ENCODE measurements at places on chromosomes 13 and 19.

DNA sequence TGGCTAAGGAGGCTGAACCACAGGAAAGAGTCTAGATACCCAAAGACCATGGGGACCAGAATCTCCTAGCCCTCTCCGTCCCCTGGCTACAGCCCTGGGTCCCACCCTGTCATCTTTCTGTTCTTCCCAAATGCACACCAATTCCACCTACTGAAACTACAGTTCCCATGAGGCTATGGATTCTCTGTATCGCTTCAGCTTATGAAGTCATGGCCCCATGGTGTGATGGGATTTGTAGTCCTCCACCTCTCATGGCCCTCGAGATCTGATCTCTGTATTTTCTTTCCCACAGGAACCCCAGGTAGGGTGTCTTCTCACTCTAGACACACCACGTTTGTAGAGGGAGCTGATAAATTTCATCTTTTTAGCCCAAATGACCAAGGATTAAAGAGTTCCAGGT, 11.8 kb downstream of the PTPRH start:
- DNase-seq, result no peak

- no peak for DNase-seq
Observed at GRCh38 chr13:35617420-35617819, 140.9 kb upstream of the MAB21L1 start.

GRCh38 chr13:56352901-56353300, 787.8 kb upstream of the PRR20A start:
- DNase-seq, result no peak

GRCh38 chr13:32376642-32377415, 51.1 kb downstream of the N4BP2L1 start:
- DNase-seq, result no peak

GRCh38 chr13:29593605-29594297, 1.7 kb downstream of the SLC7A1 start:
- DNase-seq, result no peak

DNA sequence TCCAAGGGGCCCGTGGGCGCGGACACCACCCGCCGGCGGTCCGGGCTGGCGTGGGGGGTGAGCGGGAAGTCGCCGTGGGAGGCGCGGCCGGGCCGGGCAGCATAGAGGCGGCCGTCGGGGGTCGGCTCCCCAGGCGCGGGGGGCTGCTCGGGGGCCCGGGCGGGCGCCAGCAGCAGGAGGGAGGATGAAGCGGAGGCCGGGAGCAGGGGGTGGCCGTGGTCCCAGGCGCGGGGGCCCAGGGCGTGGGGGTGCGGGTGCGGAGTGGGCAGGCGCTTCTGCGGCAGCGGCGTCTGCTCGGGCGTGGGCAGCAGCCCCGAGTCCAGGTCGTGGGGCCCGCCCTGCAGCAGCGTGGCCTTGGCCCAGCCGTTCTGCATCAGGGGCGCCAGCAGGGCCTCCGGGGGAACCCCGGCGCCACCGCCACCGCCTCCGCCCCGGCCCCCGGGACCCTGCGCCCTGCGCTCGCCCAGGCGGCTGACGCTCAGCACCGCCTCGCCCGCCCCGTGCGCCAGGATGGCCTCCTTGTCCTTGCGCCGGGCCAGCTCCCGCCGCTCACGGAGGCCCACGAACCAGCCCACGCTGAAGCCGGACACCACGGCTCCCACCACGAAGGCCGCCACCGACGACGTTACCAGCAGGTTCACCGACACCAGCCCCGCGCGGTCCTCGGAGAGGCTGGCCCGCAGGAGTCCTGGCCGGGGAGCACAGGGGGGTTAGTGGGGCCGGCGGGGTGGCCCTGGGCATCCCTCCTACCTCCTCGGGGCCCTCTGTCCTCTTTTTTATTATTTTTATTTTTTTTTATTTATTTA, 4.2 kb upstream of the LRG1 start:
- no peak for DNase-seq

- DNase-seq, result no peak
Observed at GRCh38 chr13:89401264-89401675, 1730.1 kb downstream of the SLITRK5 start.

GRCh38 chr19:33639035-33639681, 17.4 kb downstream of the CHST8 start:
- no peak for DNase-seq

GRCh38 chr13:26946684-26947343, 186.2 kb upstream of the GPR12 start:
- peak; percentile 49 for DNase-seq

GRCh38 chr13:59398127-59398526, 765.6 kb downstream of the DIAPH3 start:
- no peak for DNase-seq

GRCh38 chr19:46840498-46840942, 10.1 kb downstream of the AP2S1 start:
- DNase-seq, result peak; percentile 76

DNA sequence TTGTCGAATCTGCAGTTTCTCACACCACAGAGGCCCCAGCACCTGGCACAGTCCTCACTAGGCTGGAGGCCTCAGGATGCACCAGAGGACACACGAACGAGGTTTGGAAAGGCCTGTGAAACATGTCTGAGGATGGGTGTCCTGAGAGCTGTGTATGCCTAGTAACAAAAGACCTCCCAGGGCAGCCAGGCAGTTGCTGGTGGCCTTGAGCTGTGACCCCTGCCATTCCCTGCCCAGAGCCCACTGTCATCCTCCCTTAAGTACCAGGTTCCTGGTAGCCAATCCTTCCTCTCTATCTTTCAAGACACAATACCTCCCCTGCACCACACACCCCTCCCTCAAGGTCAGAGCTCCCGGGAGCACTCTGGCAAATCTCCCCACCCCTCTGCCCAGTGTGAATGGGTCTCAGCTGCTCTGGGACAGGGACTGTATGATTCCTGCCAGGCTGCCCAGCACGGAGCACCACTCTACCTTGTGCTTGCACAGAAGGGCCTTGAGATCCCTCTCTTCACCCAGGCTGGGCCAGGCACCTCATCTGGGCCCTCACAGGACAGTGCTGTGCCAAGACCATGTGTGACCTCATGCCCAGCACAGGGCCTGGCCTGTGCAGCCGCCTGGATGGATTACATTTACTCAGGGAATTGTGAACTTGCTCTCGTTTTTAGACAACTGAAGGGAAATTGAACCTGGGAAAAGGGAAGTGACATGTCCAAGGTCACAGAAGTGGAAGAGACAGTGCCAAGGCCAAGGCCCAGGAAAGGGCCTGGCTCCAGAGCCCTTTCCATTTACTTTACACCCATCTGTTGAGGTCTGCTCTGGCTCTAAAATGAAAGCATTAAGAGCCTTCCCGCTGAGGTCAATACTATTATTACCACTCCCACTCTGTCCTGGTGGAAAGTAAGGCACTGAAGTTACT, 2.2 kb downstream of the ZNF787 start:
- DNase-seq, result no peak

- no peak for DNase-seq
Observed at GRCh38 chr19:9431475-9431874, 3.9 kb downstream of the ZNF266 start.

- DNase-seq, result peak; percentile 81
Observed at GRCh38 chr19:50368649-50369570, 3.5 kb upstream of the NAPSA start.

DNA sequence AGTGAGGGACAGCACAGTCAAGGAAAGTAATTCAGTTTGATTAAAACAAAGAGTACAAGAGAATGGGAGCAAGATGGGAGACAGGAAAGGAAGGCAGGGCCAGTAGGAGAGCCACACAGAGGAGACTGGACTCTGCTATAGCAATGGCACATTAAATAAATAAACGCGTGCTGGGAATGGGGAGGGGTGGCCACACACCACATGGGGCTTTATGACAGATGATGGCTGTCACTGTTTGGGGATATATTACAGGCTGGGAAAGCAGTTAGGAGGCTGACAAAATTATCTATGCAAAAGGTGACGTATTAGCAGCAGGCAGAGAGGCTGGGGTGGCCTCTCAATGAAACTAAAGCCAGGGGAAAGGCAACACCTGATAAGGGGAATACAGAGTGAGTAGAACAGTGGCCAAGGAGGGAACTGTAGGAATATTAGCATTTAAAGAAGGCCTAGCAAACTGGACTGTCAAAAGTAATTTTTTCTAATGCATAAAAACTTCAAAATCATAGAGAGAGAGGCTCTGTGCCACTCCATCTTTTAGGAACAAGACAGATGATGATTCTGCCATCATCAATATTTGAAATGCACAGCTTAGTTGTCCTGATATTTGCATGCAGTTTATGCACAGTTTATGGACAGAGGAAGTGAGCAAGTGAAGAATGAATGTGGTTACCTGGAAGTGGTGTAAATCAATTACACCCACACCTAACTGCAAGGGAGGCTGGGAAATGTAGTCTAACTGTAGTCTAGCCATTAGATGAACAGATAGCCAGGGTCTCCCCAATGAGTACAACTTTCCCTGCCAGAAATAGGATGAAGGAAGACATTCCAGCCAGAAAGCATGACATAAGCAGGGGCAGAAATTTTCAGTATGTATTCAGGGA, 346.5 kb downstream of the FOXO1 start:
- DNase-seq, result no peak

DNA sequence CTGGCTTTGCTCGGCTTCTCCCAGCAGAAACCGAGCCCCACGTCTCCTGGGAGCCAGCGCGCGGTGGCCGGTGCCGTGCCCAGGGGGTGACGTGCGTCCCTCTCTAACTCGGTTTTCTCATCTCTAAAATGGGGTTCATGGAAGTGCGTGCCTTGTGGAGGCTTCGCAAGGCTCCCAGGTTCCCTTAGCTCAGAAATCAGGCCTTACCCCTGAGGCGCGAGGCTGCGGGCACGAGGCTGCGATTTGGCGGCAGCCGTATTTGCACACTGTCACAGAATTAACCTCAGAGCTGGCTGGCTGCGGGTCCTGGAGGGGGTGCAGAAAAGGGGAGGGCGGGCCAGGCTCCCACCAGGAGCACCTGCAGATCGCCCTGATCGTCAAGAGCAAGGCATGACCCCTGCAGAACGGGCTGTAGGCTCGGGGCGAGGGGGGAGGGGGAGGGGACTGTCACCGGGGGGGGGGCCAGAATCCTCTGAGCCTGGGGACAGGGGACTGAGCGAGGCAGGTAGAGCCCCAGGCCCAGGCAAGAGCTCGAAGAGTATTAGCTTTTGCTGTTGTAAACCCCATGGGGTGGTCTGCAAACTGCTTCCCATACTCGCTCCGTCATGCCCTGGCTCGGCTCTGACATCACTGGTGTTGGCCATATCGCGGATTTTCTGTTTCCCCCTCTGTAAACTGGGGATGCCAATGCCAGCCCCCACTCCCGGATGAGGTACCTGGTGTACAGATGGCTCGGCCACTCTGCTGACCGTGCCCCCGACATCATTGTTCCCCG, 62.2 kb downstream of the CCNE1 start:
- DNase-seq, result no peak

DNA sequence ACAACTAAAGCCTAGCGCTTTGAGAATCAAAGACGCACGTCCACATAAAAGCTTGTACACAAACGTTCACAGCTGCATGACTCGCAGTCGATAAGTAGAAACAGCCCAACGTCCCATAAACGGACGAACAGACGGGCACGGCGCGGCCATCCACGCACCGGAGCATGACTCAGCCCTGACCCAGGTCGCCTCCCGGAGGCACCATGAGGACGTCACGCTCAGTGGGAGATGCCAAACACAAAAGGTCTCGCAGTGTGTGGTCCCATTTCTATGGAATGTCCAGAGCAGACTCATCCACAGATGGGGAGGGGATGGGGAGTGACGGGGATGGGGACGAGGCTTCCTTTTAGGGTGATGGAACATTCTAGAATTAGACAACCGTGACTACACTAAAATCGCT, 9.4 kb downstream of the POLRMT start:
- DNase-seq, result no peak

DNA sequence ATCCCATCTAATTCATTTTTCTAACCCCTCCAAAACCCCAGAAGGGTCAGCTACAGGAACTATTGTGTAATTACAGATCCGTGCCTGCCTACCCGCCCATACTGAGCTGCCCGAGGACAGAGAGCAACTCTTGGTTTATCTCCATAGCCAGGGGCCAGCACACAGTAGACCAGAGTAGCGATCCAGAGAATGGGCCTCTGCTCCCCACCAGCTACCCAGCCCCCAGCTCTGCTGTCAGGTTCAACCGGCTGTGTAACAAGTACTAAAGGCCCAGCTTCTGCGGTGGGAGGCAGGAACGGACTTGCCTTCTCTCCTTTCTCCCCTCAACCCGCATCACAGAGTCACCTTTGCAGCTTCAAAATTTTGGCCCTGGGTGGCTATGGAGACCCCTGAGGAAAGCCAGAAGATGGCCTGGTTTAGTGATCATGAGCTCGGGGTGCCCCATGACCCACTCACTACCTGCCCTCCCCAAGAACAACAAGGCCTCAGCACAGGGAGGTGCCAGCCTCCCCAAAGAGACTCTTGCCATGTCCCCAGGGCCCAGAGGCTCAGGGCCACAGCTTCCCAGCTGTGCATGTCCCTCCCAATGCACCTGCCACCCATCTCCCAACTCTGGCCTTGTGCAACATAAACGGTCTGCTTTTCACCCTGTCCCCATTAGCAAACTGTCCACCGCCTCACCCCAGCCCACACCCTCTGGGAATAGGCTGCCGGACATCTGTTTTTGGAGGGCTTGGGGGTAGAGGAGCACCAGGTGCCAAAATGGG, 5.7 kb downstream of the CALM3 start:
- no peak for DNase-seq

DNA sequence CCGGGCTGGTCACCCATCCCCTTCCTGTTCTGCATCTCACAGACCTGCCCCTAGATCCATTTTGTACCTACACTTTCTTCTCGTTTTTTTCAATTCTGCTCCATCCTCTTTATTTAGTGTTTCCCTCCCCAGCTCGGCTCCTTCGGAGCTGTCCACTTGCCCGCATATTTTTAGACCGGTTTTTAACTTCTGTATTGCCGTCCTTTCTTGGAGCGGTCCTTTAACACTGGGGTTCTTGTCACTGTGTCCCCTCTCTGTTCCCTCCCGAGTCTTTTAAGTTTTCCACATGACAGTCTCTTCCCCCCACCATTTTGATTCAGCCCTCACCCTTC, 1.7 kb downstream of the ARHGAP35 start:
- DNase-seq, result no peak
